ENCODE measurements at places on chromosomes 5 and 9. TPM values are rescaled to one million over a fixed set of nuclear protein-coding genes. Genes with fewer than 3 reads are reported as not detected.

DNA sequence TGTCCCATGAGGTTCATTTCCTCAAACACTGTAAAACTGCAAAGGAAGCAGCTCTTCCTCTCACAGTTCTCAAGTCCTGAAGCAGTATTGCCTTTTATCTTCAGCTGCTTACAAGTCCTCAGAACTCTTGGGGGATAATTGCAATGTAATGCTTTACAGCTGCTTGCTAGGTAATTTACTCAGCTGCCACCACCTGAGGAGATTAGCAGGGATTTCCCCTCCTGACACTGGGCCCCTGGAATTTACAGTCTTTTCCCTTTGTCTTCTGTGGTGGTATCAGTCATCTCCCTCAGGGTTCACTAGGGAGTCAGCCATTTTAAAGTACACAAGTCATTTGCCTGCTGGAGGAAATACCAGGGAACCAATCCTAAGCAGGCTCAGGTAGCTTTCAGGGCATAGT, 754.3 kb upstream of the GRAMD2B start:
- no peak for DNase-seq

GDF9 gene
- total RNA-seq, result 0.73 TPM

DNA sequence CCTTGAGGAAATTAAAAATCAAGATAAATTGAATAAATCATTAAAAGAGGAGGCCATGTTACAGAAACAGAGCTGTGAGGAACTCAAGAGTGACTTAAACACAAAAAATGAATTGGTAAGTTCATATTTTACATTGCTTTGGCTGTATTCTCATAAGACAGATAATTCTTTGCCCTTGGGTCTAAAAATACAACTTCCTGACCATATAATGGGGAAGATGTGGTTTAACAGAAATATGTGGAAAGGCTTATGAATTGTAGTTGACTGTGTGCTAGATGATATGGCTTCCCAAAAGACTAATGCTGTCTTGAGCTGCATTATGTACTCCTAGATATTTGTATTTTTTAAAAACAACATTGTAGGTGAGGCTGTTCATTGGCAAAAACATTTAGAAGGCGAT, 33.1 kb downstream of the CNTRL start:
- no peak for DNase-seq

GRCh38 chr5:80282054-80282453, 26.2 kb upstream of the SERINC5 start:
- no peak for DNase-seq

- no peak for DNase-seq
These were observed 161.4 kb downstream of the CHSY3 start for GRCh38 chr5:130065617-130066016.

DNA sequence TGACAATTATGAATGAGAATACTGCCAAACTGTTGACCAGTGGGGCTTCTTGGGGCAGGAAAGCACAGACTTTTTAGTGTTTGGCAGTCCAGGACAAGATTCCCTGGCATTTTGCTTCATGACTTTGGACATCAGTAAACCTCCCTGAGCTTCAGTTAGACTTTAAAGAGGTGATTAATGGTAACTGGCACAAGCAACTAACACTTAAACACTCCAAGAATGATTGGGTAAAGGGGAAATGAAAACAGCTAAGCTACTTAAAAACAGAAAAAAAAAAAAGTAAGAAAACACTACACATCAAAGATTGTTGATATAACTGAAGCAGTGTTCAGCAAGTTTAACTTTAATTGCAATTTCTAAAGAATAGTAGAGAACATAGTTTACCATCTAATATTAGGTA, 13.4 kb downstream of the PAIP1 start:
- no peak for DNase-seq
